ENCODE measurements at places on chromosomes 5 and 9.

DNA sequence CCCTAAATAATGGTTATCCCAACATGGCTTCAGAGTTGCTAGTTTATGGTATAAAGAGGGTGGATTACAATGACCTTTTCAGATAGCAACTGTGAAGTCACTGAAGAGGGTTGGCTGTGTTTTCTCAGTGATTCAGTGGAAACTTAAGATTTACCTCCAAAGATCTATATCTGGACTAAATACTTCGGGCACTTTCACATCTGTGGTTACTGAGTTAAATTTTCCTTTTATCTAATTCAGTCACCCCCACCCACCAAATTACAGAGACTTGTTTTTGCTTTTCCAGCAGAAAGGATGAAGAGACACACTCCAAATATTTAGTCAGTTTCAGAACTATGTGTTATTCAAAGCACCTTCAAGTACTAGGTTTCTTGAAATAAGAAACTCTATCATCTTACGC is 573.2 kb downstream of the CCDC171 start:
- DNase-seq = no peak

- DNase-seq = no peak
Measured at GRCh38 chr5:65209341-65209740, 272.4 kb downstream of the ADAMTS6 start.

- no peak for DNase-seq
Measured at GRCh38 chr5:123809594-123810221, 297.7 kb downstream of the CSNK1G3 start.

- no peak for DNase-seq
Measured at GRCh38 chr5:142795251-142795650, 25.1 kb downstream of the ARHGAP26 start.

DNA sequence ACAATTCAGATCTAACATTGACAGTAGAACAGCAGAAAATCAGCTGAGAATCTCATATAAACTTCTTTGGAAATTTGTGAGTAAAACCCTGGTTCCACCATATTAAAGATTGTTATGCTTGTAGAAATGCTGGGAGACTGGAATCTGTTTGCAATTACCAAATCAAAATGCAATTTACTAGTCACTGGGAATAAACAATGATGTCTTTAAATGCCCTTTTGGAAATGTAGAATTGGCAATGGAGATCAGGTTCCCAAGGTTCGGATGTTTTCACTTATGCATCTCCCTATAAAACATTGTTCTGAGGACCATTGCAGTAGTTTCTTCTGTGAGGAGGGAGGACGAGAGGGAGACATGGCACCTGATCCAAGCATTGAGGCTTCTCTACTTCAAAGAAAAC is 384.4 kb downstream of the TMEM167A start:
- DNase-seq = no peak

GRCh38 chr9:16708656-16709435 is 161.6 kb downstream of the BNC2 start:
- DNase-seq = no peak

DNA sequence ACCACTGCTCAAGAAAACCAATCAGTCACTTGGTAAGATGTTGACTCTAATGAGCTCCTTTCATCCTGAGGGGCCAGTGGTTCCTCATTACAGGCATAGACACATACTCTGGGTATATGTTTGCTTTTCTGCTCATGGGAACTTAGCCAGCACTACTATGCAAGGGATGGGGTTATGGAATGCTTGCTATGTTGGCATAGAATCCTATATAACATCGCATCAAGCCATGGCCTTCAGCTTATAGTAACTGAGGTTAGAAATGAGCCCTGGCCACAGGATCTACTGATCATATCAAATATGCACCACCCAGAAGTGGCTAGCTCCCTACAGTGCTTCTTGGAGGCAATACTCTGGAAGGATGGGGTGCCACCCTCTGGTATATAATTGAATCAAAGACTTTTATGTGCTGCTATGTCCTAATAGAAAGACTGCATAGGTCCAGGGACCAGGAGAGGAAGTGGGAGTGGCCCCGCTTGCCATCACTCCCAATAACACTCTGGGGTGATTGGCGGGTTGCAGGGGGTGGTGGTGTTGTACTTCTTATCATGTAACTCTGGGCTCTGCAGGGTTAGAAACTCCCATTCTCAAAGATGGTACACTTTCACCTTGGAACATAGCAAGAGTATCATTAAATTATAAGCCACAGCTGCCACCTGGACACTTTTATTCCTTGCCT is 70.3 kb downstream of the ZNF366 start:
- no peak for DNase-seq

GRCh38 chr5:54828151-54828550 is 157.2 kb downstream of the ESM1 start:
- no peak for DNase-seq

- peak; percentile 13 for DNase-seq
Measured at GRCh38 chr5:123976379-123977033, 464.5 kb downstream of the CSNK1G3 start.

GRCh38 chr5:32942225-32942989 is 231.3 kb downstream of the NPR3 start:
- peak; percentile 26 for DNase-seq

- DNase-seq = no peak
Measured at GRCh38 chr5:177296581-177296980, 6.9 kb downstream of the RAB24 start.

- DNase-seq = no peak
Measured at GRCh38 chr9:104068546-104068945, 25.6 kb upstream of the SMC2 start.

DNA sequence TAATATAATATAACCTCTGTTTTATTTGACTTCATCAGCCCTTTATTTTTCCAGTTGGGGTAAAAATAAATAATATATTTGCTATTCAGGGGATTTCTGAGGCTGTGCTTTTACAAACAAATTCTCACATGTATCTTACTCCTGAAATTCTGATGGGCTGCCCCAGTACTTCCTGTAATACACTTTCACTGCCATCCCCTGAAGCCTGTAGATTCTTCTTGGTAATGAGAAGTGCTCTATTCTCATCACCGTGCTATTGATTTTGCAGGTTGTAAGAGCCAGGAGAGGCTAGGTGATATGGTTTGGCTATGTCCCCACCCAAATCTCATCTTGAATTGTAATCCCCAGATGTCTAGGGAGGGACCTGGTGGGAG is 91.9 kb upstream of the CEP78 start:
- no peak for DNase-seq

DNA sequence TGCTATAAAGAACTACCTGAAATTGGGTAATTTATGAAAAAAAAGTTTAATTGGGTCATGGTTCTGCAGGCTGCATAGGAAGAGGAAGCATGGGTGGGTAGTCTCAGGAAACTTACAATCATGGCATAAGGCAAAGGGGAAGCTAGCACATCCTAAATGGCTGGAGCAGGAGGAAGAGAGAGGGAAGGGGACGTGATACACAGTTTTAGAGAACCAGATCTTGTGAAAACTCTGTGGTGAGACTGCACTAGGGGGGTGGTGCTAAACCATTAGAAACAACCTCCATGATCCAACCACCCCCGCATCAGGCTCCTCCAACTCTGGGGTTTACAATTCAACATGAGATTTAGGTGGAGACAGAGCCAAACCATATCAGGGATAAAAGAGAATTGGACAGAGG is 624.2 kb downstream of the PRR16 start:
- DNase-seq = no peak

- no peak for DNase-seq
Measured at GRCh38 chr5:14057289-14057688, 85.9 kb upstream of the TRIO start.

- DNase-seq = no peak
Measured at GRCh38 chr9:6328103-6328502, at the start of gene TPD52L3. TSS of gene TPD52L3 (plus strand) at chr9:6328375. CDS start at chr9:6328596, 221 bp downstream.

- no peak for DNase-seq
Measured at GRCh38 chr5:61619777-61620518, 287.9 kb downstream of the ZSWIM6 start.

- DNase-seq = peak; percentile 34
Measured at GRCh38 chr5:89930591-89931392, 478.8 kb downstream of the CETN3 start.

DNA sequence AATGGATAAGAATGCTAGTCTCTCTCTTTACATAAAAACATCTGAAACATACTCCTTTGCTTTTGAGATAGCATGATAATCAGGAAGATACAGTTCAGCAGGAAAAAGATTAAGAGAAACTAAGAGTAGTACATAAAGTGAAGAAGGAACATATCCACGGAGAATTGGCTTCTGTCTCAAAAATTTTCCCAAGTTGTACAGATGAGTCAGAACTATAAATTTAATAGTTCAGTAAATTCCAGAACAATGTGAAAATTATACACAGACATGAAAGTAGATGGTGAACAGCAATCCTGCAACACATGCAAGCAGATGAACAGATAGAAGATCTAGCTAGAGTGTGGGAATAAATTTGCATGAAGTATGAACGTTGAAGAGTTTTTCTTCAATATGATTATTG is 691.4 kb upstream of the RIOK2 start:
- no peak for DNase-seq

GRCh38 chr9:13447843-13448422 is 168.4 kb upstream of the MPDZ start:
- no peak for DNase-seq

DNA sequence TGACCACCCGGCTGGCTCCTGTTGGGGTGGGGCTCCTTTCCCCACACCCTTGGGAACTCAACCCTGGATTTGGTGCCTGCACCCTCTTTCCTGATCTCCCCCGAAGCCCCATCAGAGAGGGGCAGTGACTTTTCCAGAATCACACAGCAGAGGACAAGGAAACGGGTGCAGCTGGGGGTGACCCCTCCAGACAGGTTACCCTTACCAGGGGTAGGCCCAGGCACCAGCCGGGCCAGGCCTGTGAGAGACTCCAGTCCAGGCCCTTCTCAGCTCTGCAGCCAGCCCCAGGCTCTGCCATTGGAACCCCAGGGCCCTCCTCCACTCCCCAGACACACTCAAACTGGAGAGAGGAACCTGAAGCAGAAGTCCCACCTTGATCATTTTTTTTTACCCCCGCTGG is 19.0 kb upstream of the PHYHD1 start:
- DNase-seq = no peak

- no peak for DNase-seq
Measured at GRCh38 chr5:6837519-6838110, 124.4 kb downstream of the TENT4A start.
